Kidney glomerular epithelial cell (primary cell): ENCODE measurements at places on chromosomes 2 and 18.

GRCh38 chr2:43426305-43427031, 169.4 kb downstream of the THADA start:
- peak; percentile 83 for DNase-seq

DNA sequence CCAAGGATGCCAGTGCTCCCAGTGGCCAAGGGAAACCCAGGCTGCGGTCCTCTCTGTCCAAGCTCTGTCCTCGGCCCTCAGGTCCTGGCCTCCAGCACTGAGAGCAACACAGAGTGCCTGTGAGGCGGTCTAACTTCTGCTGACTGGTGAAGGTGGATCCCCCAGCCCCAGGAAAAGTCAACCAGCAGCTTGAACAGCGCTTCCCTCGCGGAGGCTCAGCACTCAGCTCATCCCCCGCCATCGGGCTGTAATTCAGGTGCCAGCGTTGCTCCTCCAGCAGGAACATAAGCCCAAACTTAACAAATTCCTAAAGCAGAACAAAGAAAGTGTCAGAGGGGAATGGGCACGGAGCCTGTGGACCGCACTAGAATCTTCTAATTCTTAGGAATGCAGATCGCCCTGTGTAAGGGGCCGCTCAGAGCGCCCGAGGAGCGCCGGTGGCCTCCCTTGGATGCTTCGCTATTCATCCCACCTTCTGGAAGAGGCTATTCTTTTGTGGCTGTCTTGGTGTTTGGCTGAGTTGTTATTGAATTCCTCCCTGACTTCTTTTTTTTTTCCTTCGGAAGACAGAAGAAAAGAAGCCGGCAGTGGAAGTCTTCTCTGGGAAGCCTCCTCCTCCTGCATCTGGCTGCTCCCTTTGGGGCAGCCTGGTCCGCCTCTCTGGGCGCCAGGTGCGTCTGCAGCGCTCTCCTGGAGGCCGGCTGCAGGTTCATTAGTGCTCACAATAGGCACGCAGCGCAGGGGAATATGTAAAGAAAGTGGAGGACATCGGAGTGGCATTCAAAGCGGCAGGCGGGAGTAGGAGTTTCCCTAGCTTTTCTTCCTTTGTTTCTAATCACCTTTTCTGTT, 905.6 kb downstream of the TSN start:
- no peak for DNase-seq

- no peak for DNase-seq
Measured at GRCh38 chr2:74096052-74096451, 51.7 kb downstream of the BOLA3 start.

GRCh38 chr2:86001326-86001725, 104.4 kb downstream of the POLR1A start:
- no peak for DNase-seq

DNA sequence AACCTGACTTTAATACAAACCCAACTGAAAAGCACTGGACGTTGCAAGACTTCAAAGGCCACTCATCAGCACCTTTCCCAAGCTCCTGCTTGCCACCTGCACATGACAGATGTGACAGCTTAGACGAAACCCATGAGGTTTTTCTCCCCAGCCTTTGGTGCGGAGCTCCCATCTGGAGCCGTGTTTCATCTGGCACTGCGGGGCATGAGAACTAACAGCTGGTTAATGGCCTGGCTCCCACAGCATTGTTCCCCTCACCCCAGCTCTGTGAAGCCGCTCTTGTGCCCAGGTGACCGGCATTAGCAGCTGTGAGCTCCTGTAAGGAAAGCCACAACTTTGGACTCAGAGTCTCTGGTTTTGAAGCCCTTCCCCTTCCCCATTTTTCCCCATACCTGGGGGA, 50.9 kb downstream of the GALR1 start:
- no peak for DNase-seq

DNA sequence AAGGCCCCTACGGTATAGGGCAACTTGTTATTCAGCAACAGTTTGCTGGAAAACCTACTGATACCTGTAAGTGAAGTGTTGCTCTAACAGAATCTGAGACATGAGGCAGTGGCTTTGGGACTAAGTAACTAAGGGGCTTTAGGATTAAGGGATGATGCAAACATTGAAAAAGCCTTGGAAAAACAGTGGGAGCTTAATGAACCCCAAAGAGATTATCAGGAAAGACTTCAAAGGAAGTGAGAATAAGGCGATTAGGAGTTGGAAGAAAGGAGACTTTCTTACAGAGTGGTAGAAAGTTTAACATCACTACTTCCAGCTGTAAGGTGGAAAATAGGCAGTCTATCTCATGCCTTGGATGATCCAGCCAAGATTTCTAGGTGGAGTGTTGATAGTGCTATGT, 158.2 kb upstream of the TRIB2 start:
- DNase-seq: no peak

DNA sequence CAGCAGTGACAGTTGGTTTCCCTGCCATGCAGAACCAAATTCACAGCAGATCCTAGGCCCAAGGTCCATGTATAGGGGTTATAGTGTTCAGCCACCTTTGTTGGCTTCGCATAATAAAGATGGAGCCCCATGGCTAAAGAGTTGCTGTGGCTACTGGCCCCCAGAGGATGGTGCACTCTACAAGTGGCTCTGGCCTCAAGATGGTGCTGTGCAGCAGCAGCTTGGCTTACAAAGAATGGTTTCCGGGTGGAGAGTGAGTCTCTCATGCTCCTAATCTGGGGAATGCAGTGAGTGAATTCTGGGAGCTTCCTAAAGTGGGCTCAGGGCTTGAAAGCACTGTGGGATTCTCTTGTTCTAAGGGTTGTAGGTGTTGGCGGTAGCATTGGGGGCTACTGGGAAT, 1199.7 kb downstream of the CNTNAP5 start:
- DNase-seq: no peak

DNA sequence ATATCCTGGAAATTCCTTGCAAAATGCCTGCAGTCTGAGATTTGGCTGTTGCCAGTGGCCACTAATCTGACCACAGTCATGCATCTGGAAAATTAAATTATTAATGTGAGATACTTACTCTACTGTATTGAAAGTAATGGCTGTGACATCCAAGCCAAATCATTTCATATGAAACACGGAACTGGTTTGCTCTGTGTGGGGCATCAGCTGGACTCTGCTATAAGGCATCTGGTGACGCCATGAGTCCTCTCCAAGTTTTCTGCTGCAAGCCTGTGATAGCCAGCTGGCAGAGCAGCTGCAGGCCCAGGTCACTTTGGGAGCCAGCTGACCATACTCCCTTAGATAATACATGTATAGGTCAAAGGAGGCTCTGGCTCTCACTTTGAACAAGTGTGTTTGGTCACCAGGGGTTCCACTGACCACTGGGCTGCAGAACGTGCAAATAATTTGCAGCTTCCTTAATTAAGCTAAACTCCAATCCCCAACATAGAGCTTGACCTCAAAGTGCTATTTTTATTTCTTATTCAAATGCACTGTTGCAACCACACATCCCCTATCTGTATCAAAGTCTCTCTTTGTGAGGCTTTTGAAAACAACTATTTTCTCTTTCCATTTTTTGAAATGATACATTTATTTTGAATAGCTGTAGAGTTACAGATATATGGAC, 152.9 kb downstream of the NCKAP5 start:
- no peak for DNase-seq

DNA sequence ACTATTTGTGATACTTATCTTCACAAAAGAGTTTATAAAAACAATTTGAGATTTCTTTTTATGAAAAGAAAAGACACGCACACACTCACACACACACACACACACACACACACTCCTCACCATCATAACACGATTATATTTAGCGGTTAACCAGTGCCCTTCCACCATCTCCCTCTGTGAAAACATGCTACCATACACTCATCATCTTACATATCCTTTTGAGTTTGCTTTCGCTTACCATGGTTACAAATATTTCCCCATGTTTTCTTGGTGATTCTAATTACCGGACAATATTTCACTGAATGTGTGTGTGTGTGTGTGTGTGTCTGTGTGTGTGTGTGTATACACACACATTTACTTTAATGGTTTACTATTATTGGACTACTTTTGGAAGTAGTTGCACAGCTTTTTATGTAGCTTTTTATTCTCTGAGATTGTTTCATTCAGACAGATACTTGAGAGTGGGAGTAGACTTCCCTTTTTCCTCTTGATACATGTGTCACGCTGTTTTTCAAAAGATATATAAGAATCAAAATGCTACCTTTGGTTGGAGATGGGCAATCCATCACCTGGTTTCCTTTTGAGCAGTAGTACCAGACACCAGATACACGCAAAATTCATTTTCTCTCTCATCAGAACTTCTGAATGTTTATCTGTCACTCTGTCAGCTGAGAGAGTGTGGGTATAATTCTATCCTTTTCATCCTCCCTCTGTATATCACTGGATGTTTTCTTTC, 138.1 kb downstream of the SETBP1 start:
- no peak for DNase-seq

DNA sequence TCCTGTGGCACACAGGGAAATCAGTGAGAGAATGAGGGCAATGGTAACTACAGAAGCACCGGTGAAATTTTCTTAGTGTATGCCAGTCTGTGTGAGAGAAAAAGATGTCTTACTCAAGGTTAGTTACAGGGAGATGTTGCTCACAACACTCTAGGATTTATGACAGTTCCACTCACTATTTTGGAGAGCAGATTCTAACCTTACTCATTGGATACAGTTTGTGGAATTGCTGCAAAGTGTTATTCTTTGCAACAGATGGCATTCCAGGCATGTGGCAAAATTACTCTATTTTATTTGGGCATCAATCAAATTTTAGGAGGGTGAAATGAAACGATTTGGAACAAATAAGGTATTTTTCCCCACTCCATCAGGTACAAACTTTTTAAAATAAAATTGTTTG, 449.1 kb downstream of the PIK3C3 start:
- peak; percentile 75 for DNase-seq

GRCh38 chr2:217988840-217989204, 14.0 kb downstream of the TNS1 start:
- peak; percentile 43 for DNase-seq

DNA sequence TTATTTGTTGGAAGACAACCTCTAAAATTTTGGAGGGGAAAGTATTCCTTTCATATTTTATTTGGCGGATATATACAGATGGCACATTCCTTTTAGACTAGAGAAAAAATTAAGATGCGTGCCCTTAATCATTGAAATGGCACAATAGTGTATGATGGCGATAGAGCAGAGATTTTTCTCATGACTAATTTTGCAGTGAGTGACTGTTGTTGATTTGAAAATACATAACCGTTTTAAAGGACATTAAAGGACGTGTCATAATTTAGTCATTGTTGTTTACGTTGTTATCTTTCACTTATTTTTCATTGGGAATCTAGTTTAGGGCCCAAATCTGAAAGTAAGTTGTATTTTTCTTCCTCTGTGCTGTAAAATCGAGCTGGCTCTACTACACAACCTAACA, 61.7 kb downstream of the CERS6 start:
- no peak for DNase-seq

DNA sequence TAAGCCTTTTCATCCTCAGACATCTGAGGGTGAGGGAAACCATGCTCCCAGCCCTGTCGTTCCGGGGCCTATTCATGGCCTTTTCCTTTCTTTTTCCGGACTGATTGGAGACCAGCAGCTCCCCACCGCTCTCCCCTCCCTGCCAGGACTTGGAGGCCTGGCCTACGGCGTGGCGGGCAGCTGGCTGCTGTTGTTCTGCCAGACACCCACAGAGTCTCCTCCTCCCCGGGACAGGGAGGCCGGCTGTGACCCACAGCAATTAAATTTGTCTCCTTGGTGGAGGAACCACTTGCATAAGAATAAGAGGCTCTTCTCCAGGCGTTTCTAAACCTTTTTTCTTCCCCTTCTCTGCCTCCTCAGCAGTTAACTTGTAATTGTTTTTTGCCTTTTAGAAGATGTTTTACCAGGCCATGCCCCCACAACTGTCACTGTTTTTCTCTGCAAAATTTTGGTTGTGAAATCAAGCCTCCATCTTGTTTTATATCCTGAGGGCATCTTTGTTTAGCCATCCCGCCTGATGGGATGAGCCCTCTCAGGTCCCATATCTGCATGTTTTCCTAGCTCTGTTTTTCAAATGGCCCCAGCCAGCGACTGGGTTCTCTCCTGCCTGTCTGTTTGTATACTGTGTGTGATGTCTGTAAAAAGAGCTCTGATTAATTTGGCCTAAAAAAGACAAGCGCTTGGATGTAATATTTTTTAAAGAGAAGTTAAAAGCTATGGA, 1060.0 kb upstream of the DDX18 start:
- DNase-seq: no peak

GRCh38 chr18:54830260-54830659, 2.0 kb downstream of the RAB27B start:
- DNase-seq: no peak

DNA sequence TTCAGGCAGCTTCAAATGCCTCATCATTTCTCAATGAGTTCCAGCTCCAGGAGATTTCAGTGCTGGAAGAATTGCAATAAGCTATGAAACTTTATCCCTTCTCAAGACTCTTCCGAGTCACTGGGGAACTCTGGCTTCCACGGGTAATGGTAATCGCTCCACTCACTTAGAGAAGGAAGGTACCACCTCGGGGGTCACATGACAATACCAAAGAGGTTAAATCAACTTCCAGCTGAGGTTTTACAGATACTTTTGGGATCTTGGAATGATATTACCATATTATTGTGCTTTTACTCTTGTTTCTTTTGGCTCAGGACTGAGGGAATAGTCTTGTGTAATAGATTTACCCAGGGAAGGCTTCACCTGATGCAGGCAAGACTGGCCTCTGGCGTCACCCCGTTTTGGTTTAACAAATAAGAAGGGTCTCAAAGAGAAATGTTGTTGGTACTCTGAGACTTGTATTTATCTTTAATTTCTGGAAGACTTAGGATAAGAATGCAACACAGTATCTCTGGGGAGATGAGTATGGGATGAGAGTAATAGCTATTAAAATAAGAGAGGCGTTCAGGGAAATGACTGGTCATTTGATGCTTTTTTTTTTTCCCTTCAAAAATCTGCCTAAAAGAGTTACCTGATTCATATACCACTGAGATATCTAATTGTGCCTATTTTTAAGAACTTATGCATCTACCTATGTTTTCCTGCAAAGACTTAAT, 316.9 kb upstream of the ZEB2 start:
- no peak for DNase-seq

DNA sequence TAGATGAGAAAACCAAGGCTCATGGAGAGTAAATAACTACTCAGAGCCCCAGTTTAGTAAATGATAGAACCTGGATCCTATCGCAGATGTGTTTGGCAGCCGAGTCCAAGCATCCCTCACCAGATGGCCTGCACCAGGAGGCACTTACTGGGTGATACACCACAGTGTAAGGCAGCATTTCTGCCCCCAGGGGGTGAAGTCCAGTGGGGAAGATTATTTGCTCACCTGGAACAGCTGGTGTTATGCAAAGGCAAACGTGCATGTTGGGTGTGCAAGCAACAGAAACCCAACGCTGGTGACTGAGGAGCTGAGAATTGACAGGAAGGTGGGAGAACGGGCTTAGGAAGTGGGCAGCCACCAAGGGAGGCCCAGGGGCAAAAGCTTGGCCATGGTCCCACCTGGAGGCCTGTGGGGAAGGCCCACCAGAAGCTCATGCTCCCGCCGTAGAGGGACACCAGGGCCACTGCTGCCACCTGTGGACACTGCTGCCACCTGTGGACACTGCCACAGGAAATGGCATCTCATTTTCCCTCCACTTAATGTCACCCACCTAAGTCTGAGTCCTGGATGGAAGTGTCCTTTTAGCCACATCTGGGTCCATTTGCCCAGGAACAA, 100.6 kb downstream of the TFCP2L1 start:
- DNase-seq: no peak
